ENCODE measurements at places on chromosomes 3 and 15.

GRCh38 chr3:32285891-32286290 lies 47.4 kb downstream of the CMTM8 start:
- no peak for DNase-seq

DNA sequence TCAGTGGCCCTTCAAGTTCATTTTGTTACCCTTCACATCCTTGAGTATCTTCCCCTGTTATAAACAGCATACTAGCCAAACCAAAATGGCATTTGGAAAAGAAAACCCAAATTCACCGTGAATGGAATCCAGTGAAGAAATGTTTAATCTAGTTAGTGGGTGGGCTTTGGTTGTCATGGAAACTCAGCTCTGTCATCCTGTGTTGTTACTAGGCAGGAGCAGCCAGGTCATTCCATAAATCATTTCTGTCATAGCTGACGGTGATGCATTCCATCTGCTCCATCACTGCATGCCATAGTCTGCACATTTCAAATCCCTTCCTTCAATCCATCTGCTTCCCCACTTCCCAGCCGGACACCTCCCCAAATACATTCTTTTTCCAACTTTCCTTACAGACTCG lies 140.4 kb upstream of the CGNL1 start:
- DNase-seq, result peak; percentile 92

GRCh38 chr3:185931777-185932612 lies 5.8 kb downstream of the TRA2B start:
- no peak for DNase-seq

DNA sequence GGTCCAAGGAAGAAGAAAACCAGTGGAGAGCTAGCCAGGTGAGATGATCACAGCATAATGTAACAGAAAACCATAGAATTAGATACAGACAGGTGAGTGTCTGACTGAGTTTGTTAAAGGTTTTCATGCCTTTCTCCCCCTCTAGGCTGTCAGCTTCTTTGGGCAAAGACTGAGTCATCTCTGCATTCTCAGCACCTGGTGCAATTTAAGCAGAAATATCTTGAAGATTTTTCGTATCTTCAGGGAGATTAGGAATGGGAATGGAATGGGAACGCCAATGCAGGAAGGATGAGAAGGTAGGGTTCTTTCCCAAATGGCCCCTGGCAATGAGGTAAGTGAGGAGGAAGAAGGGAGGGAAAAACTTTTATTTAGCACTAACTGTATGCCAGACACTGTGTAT lies 122.0 kb upstream of the SLC7A14 start:
- DNase-seq, result no peak

GRCh38 chr3:124443446-124443845 lies 286.8 kb upstream of the UMPS start:
- no peak for DNase-seq

GRCh38 chr3:41673650-41674049 lies 288.3 kb downstream of the ULK4 start:
- no peak for DNase-seq

- no peak for DNase-seq
Measured at GRCh38 chr15:62935300-62936081, 107.1 kb upstream of the TPM1 start.

DNA sequence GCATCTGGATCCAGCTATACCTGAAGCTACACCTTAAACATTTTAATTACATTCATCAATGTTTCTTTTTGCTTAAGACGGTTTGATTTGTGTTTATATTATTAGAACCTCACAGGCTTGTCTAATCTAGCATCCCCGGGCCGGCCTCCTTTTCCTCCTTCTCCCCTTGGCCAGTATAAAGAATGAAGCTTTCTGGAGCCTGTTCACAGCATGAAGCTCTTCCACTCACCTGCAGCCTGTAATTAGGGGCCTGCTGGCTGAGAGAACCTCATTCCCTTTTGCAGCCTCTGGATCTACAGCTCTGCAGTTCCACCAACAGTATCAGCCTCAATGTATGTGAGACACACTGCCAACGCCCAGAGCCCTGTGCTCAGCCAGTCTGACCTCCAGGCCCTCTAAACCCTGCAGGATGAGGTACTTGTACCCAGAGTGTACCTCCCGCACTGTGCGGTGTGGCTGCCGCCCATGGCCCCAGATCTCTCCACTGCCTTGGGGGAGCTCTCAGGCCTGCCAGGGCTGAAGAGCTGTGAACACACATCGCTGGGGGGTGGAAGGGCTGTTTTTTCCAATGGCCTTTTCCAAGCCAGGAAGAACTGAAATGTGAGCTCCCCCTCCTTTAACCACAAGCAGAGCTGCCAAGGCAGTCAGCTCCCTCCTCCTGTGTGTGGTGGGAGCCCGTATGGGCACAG lies 114.7 kb upstream of the ALDH1A3 start:
- DNase-seq, result no peak

- DNase-seq, result peak; percentile 86
Measured at GRCh38 chr3:171874251-171874681, 31.1 kb downstream of the TMEM212 start.

DNA sequence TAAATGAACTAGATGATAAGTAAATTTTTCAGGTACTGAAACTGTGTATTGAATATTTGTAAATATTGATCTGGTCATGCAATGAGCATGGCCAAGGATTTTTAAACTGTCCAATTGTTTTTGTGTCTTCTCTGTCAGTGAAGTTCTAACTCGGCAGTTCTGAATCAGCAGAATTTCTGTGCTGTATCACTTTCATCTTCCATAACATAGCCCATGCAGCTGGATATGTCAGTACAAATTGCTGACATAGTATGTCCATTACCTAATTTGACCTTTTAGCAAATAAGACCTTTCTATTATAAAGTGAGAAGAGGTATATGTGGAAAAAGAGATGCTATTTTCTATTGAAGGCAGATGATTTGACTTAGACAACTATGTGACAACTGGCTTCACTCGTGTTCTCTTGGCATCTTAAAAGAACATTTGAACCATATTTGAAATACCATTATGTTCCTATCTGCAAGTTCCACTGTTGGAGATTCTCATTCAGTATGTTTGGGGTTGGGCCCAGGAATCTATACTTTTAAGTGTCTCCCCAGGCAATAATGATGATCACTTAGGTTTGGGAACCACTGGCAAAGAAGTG lies 90.4 kb downstream of the CMSS1 start:
- no peak for DNase-seq

- no peak for DNase-seq
Measured at GRCh38 chr3:189554868-189555557, 76.2 kb upstream of the TP63 start.

DNA sequence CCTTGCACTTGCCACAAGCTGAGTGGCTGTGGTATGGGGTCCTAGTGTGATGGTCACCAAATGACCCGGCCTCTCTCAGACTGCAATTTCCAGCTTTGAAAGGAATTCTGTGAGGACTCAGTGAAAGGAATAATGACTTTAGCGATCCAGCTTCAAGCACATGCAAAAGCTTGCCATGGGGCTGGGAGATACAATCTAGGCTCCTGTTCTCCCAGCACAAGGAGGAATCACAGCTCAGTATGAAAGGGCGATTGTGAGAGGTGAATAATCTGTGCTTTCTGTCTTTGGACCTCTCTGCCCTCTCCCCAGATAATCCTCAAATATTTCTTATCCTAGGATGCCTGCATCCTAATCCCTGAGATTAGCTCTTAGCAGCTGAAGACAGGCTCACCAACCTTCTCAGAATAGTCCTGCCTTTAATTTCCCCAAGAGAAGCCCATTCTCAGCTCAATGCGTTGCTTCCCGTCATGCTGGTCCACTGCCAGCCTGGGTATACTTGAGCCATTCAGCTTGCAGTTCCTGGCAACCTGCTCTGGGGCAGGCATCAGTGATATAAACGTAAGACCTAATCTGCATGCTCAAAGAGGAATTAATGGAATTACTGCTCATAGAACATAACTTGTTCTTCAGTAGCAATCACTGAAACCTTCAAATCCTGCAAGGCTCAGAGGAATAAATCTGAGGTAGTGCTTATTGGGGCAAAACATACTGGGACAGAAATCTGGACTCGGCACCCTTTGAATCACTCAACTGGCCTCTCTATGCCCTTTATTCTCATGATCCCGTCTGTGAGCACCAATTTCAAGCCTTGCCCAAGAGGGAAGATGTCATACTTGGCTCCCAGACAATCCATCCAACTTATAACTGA lies 15.1 kb downstream of the TLNRD1 start:
- DNase-seq, result no peak

DNA sequence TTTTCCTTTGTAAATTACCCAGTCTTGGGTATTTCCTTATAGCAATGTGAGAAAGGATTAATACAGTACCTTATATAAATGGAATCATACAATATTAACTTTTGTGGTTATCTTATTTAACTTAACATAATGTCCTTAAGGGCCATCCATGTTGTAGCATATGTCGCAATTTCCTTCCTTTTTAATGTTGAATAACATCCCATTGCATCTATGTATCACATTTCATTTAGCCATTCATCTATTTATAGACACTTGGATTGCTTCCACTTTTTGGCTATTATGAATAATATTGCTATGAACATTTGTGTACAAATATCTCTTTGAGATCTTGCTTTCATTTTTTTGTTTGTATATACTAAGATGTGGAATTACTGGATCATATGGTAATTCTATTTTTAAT lies 342.2 kb downstream of the PDCD6IP start:
- no peak for DNase-seq

GRCh38 chr3:195755791-195756676 lies 35.3 kb downstream of the MUC20 start:
- no peak for DNase-seq

DNA sequence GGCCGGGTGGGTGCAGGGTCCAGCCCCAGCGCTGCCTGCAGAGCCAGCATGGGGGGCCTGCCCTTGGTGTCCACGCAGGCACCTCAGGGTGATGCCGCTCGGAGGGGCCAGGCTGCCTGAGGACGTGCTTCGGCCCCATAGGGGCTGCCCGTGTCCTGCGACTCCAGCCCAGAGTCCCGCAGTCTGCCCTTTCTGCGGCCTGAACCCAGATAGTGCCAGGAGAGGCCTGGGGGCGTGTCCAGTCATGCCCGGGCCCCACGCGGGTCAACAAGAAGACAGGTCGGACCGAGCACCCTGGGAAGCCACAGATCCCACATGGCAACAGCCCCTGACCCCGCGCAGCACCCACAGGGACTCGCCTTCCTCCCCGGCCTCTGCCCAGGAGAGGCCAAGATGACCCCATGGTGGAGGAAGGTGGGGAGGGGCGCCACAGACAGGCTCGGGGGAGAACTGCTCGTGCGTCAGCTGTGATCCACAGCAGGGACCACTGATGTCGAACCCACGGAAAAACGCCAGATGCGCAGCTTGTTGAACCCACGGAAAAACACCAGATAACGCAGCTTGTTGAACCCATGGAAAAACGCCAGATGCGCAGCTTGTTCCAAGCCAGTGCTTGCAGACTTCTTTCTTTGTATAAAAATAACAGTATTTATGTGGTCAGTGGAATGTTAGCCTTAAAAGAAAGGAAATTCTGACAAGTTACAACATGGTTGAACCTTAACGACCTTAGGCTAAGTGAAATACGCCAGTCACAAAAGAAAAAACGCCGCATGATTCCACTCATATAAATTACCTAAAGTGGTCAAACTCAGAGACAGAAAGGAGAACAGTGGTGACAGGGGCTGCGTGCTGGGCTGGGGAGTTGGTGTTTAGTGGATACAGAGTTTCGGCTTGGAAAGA lies 28.5 kb downstream of the CYFIP1 start:
- no peak for DNase-seq

DNA sequence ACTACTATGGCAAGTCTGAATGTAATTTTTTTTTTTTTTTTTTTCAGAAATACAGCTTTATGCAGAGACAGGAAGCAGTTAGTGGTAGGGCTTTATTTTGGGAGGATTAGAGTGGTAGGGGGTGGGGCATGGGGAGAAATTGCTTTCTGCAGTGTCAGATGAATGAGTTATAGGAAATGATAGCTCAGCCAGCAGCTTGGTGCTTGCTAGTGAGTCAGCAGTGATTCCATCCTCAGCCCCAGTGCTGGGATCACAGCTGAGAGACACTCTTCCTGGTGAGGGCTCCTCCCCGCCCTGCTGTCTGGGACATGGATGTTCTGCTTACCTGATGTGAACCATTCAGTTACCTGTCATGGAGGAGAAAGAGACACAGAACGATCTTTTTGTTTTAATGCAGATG lies 39.6 kb downstream of the SEMA6D start:
- peak; percentile 22 for DNase-seq

DNA sequence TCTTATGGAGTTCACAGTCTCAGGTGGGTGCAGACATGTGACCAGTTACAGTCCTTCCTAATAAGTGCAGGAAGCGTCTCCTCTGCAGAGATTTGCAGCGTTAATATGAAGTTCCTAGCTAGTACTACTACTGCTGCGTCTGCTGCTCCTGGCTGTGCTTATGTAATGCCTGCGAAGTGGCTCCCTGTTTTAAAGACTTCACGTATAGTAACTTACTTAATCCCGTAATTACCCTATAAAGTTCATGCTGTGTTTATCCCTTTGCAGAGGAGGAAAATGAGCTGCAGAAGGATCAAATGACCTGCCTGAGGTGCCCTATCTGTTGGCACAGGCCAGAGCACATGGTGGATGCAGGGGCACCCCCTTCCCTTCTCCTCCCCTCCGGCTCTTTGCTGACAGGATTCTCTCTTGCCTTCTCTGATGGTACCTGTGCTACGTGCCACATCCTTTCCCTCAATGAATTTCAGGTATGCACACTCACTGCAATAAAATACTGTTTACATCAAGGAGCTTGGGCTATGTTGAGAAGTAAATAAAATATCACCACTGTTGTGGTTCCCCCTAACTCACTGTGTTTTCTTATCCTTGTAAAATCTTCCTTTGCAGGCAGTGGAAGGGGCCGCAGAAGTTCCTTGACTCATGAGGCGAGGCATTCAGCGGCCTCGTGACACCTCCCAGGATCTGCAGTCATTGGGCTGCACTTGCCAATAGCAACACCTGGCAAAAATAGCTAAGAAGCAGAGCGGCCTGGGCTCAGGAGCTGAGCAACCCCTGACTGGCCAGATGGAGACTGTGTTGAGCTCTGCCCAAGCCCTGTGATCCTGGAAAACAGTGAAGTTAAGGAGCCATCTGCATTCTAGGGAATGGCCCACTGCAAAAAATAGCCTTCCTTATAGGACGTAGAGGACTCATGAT lies 188.9 kb upstream of the ATP10A start:
- DNase-seq, result peak; percentile 52

- peak; percentile 27 for DNase-seq
Measured at GRCh38 chr3:166071-166470, 30.5 kb upstream of the CHL1 start.

DNA sequence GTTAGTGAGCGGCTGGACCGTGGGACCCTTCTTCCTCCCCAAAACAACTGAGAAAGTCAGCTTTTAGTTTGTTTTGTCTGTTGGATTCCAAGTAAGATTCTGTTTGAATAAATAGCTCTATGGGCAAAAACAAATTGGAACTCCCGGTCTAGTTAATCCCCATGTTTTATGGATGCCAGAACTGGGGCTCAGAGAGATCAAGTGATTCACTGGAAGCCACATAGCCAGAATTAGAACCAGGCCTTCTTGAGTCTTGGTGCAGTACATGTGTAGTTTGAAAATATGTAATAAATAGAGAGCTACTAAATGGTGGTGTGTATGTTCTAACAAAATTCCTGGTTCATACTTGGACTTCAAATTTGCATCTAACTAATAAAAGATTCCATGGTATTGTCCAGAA lies 29.3 kb upstream of the POLR2M start:
- no peak for DNase-seq

GRCh38 chr3:94063496-94064119 lies 747 bp downstream of the NSUN3 start:
- DNase-seq, result peak; percentile 15
